Psoas muscle (tissue), 8 donors: ENCODE measurements at places on chromosomes 7 and 10. TPM values are rescaled to one million over a fixed set of nuclear protein-coding genes. Genes with fewer than 3 reads are reported as not detected.
A peak's percentile ranks its signal among the peaks of the same experiment; 100 is the strongest.

The SEMA3C gene
- 63.1 TPM for total RNA-seq

The AKR1D1 gene
- total RNA-seq: not detected

The MNX1 gene
- total RNA-seq: not detected

The XPNPEP1 gene
- 62.3 TPM for total RNA-seq

DNA sequence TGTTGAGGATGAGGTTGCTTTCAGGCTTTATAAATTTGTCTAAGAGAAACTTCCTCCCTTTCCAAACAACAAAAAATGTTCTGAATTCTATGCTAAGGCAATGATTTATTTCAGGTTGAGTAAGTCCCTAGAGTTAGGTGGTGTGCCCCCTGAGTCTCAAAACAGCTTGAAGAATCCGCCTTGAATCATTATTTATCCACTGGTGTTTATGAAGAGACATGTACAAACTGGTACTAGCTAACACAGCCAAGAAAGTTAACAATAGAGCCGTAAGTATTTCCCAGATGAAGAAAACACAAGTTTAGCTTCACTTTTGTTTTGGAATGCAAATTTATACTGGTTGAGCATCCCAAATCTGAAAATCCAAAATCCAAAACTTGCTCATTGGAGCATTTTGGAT lies 66.2 kb upstream of the SRPK2 start:
- no peak overlapping the region for H3K27ac ChIP-seq
- peaks cover 35% of the 10 kb centered on the region for H3K36me3 ChIP-seq
- no peaks in the 10 kb centered on the region for H3K4me1 ChIP-seq
- no peak for DNase-seq
- H3K4me3 ChIP-seq: no peak overlapping the region
- H3K27me3 ChIP-seq: no peaks in the 10 kb centered on the region

- no peaks in the 10 kb centered on the region for H3K4me1 ChIP-seq
- DNase-seq: peak; percentile 85
- no peaks in the 10 kb centered on the region for H3K36me3 ChIP-seq
- no peaks in the 10 kb centered on the region for H3K27me3 ChIP-seq
- H3K4me3 ChIP-seq: no peak overlapping the region
- H3K27ac ChIP-seq: no peak overlapping the region
These were observed 27.4 kb upstream of the GDI2 start for GRCh38 chr10:5840314-5841307.

DNA sequence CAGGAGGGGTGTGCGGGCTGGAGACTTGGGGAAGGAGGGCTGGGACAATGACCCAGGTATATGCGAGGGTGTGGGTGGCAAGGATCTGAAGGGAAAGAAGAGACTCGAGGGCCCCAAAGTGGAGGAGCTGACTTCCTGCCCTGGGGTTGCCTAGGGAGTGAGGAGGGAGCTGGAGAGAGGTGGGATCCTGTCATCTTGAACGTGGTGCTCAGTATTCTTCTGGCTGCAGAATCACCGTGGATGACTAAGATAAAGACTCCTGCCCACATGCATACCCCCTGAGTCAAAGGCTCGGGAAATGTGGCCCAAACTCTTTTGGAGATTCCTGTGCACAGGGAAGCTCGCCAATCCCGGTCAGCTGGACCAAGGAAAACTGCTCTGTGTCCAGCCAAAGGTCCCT lies 31.2 kb downstream of the COL17A1 start:
- DNase-seq: no peak
- no peaks in the 10 kb centered on the region for H3K4me1 ChIP-seq
- H3K27me3 ChIP-seq: no peaks in the 10 kb centered on the region

DNA sequence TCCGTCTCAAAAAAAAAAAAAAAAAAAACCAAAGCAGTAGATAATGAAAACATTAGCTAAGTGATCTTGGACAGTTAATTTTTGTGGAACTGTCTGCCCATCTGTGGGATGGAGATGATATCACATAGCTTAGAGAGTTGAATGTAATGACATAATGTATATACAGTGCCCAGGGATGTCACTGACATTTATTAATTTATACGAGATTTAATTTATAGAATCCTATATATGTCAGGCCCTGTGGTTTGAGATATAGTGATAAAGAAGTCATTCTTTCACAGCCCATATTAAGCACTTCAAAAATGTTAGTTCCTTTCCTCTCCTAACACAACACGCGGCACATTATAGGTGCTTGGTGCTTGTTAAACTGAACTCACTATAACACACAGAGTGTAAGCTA lies 4.0 kb downstream of the ENO4 start:
- no peak for DNase-seq
- no peaks in the 10 kb centered on the region for H3K36me3 ChIP-seq
- H3K27me3 ChIP-seq: peaks cover 11% of the 10 kb centered on the region
- no peak overlapping the region for H3K27ac ChIP-seq
- H3K4me3 ChIP-seq: no peak overlapping the region
